ENCODE measurements at places on chromosomes 4 and X. TPM values are rescaled to one million over a fixed set of nuclear protein-coding genes. Genes with fewer than 3 reads are reported as not detected.

The HSPA4L gene
- 15.5 TPM for polyA plus RNA-seq

The ZFYVE28 gene
- polyA plus RNA-seq: 1.8 TPM

The TBCK gene
- polyA plus RNA-seq: 67.8 TPM

The SMR3B gene
- not detected for polyA plus RNA-seq

The RHOH gene
- 0.34 TPM for polyA plus RNA-seq

DNA sequence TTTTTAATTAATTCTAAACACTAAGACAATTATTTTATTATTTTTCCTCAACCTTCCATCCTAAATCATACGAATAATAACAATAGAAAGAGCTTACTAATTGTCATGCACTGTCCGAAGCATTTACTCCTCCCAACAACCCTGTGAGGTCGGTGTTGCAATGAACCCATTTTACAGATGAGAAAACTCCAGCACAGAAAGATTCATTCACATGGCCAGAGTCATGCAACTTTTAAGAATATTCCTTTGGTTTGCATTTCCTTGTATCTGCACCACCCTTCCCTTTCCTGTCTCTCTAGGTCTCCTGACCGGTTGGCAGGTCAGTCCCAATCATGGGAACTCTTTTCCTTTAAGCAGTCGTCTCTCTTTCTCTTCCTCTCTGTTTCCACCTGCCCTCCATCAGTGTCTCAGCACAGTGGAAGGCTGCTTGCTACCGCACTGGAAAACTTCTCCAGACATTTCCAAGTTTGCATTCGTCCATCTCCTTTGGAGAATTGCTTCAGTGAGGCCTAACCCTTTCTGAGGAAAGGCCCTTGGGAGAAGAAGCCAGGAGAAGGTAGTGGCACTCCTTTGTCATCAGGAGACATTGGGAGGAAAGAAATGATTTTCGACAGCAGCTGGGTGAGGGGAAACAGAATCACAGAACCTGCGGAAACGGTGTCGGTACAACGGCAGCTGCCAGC lies 1.9 kb upstream of the TMSB4X start:
- DNase-seq: no peak

DNA sequence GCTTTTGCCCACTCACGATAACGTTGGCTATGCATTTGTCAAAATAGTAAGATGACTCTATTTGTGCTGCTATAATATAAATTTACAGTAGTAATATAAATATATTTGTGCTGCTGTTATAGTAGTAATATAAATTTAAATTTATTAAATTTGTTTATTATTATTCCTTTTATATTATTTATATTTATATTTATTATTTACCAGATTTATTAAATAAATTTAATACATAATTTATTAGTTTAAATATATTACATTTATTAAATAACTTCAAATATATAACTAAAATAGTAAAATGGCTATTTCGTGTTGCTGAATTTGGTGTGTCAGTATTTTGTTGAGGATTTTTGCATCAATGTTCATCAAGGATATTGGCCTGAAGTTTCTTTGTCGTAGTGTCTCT lies 246.5 kb upstream of the FGF16 start:
- DNase-seq: no peak

- DNase-seq: no peak
Observed at GRCh38 chr4:141074098-141074878, 59.0 kb downstream of the RNF150 start.

GRCh38 chrX:45735571-45735970 lies 534.9 kb upstream of the DIPK2B start:
- no peak for DNase-seq

DNA sequence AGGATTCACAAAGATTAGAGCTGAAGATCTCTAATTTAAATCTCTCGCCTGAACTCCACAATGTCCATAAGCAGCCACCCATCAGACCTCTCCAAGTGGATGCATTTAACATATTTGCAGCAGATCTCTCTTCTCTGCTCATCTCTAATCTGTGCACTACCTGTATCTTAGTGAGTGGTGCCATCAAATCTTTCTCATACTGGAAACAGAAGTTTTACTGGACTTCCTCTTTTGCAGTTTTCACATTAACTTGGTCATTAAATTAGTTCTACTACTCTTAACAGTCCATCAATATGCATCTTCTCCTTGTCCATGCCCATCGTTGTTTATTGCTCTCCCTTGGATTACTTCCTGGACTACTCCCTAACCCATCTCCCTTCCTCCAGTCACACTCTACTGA lies 488.5 kb downstream of the IL15 start:
- no peak for DNase-seq

DNA sequence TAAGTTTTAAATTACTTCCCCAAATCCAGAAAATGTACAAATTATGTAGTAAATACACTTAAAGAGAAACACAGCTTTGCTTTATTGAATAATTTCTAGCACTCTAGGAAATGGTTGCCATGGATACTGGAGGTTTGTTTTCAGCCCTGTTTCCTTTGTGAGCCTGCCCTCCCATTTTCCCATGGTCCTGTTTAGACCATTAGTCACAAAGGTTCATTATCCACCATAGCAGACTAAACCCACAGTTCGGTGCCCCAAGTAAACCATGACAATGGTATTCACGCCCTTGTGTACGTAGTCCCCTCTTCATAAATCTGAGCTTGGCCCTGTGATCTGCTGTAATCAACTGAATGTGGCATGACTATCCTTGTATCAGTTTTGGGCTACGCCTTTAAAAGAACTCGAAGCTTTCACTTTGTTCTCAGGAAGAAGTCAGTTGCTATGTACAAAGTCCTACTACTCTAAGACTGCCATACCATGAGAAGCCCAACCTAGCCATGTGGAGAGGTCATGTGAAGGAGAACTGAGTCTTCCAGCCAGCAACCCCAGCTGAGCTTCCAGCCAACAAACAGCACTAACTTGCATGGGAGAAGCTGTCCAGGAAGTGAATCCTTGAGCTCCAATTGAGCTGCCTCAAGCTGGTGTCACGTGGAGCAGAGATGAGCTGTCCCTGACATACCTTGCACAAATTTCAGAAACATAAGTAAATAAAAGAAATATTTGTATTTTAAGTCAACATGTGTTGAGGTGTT lies 300.4 kb downstream of the LDB2 start:
- DNase-seq: no peak

DNA sequence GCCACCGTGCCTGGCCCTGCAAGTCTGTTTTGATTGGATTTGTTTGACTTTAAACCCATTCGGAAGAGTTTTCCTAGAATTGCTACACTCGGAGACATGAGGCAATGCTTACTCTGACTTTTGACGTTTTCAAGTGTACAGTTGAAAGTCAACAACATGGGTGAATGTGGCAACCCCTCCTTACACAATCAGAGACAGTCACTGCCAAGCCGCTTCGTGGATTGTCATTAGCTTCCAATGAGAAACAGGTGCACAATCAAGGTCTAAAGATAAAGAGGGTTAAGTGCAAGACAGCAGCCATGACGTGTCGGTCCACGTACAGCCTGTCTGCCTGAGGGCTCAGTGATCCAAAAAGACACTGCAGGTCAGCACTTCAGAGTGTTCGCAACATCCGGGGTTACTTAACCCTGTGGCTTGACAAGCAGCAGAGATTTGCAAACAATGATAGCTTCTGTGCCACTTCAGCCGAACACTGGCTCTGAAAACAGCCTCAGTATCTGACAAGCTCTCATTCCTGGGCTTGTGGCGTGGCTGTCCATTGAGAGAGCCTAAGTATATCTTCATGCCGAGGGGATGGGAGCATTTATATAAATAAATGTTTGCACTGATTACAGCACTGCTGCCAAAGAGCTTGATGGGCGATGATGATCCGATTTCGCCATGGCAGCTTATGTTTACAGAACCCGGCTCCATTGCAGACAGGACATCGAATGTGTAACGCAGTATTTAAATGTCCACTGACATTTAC lies 180.0 kb downstream of the DHRSX start:
- no peak for DNase-seq

- DNase-seq: no peak
Observed at GRCh38 chr4:76420188-76420761, 666 bp downstream of the CCDC158 start.

Data from renal cortex interstitium (tissue), 15 donors.